Transverse colon (tissue), 4 donors: ENCODE measurements at places on chromosomes 6 and 20. TPM values are rescaled to one million over a fixed set of nuclear protein-coding genes. Genes with fewer than 3 reads are reported as not detected.

Gene PROKR2
- total RNA-seq = not detected

DNA sequence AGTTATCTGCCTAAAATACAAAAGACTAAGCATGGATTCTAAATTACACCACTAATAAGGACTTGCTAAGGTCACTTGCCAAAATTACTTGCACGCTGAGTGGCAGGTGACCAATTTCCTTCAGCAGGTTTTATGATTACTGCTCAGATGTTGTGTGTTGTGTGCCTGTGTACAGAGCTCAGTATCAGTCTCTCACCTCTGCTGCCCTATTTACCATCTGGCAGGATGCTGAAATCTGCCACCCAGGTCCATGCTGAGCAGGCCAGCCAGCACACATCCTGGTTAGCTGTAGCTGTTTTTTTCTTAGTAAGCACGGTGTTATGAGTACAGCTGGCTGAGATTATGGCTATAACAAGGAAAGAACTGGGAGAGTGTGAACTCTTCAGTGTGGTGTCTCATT, 34.0 kb downstream of the ELOVL4 start:
- no peaks in the 10 kb centered on the region for H3K36me3 ChIP-seq
- no peaks in the 10 kb centered on the region for H3K4me1 ChIP-seq
- H3K4me3 ChIP-seq = no peak overlapping the region
- peak; percentile 15 for DNase-seq

DNA sequence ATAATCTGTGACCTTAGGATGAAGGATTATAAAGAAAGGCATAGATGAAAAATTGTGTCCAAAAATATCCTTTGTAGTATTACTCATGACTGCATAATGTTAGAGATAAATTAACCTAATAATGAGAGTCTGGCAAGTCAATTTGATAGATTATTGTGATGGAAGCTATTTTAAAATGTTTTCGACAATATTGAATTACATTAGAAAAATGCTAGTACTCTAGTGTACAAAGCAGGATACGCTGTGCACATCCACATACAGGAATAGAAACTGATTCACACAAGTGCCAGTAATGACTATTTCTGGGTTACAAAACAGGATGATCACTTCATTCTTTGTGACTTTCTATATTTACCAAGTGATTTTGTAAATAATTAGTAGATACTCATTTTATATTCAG, 3.3 kb downstream of the SLC17A2 start:
- H3K27ac ChIP-seq = no peak overlapping the region
- no peaks in the 10 kb centered on the region for H3K27me3 ChIP-seq
- no peak overlapping the region for H3K4me3 ChIP-seq

DNA sequence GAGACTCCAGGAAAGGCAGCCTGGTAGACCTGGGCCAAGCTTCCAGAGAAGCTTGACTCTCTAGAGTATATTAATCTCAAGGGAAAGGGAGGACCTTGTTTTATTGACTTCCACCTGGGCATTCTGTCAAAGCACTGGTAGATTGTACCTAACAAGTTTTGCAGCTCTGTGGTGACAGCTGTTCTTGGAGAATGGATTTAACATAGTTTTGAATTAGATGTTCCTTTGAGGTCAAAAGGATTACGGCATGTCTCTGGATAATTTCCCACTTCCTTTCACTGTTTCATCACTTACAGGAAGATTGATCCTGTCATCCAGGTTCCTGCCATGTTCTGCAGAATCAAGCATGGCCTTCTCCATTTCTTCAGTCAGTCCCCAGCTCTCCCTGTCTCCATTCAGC, 246.0 kb downstream of the PHACTR1 start:
- H3K4me1 ChIP-seq = peaks cover 8% of the 10 kb centered on the region
- DNase-seq = no peak
- peaks cover 20% of the 10 kb centered on the region for H3K27me3 ChIP-seq
- no peak overlapping the region for H3K27ac ChIP-seq

GRCh38 chr6:96466147-96466863, 55.3 kb upstream of the UFL1 start:
- DNase-seq = no peak
- no peaks in the 10 kb centered on the region for H3K36me3 ChIP-seq
- H3K4me1 ChIP-seq = no peaks in the 10 kb centered on the region
- no peak overlapping the region for H3K27ac ChIP-seq

Gene CABLES2
- total RNA-seq = 3.7 TPM

Gene HLA-DPA1
- 37.8 TPM for total RNA-seq

DNA sequence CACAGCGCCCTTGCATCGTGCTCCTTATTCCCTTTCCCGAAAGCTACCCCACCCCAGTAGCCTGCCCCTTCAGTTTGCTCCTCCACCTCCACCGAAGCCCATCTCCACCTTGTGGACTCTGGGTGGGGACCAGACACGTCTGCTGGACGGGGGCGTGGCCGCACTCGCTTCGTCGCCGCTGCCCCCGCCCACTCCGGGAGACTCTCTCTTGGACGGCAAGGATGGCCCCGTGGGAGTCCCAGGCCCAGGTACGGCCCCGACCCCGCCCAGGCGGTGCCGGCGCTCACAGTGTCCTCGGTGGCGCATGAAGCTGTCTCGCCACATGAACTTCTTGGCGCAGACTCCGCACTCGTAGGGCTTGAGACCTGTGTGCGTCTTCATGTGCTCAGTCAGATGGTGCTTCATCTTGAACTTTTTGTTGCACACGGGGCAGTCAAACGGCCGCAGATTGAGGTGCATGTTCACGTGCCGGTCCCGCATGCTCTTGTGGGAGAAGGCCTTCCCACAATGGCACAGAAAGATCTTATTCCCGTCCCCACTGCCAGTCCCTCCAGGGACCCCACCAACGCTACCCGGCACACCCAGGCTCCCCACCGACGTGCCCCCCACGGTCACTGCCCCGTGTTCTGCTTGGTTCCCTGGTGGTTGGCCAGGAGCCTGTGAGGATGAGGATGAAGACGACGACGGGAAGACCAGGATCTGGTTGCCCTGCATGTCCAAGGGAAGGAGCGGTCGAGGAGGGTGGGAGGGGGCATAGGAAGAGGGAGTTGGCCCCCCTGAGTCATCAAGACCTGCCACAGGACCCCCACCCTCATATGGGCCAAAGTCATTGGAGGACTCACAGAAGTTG, 1.3 kb upstream of the TAPBP start:
- H3K4me3 ChIP-seq = peak overlapping the region; percentile 79
- peaks cover 53% of the 10 kb centered on the region for H3K4me1 ChIP-seq
- DNase-seq = peak; percentile 86
- H3K27me3 ChIP-seq = no peaks in the 10 kb centered on the region
- H3K27ac ChIP-seq = peak overlapping the region; percentile 99

Gene RIPOR3
- 8.8 TPM for total RNA-seq

Gene MANEA
- total RNA-seq = 0.80 TPM

Gene TRIM40
- total RNA-seq = 2.5 TPM

- H3K36me3 ChIP-seq = no peaks in the 10 kb centered on the region
- no peak overlapping the region for H3K27ac ChIP-seq
- H3K4me1 ChIP-seq = no peaks in the 10 kb centered on the region
- H3K27me3 ChIP-seq = no peaks in the 10 kb centered on the region
- no peak for DNase-seq
- H3K4me3 ChIP-seq = no peak overlapping the region
Measured at GRCh38 chr20:46928580-46929132, 34.0 kb downstream of the EYA2 start.

DNA sequence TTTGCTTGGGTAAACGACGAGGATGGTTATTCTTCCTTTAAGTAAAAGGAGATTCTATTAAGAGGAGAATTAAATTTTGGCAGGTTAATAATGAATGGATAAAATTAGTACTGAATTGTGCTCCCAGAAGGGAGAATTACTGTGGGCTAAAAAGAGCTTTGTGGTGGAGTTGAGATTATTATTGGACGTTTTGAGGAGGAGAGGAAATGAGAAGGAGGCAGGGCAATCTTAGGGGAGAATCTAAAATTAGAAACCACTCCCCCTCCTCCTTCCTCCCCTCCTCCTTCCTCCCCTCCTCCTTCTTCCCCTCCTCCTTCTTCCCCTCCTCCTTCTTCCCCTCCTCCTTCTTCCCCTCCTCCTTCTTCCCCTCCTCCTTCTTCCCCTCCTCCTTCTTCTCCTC, 331.8 kb downstream of the PRL start:
- H3K27ac ChIP-seq = no peak overlapping the region
- H3K4me3 ChIP-seq = no peak overlapping the region
- H3K4me1 ChIP-seq = no peaks in the 10 kb centered on the region
- H3K36me3 ChIP-seq = no peaks in the 10 kb centered on the region
- H3K27me3 ChIP-seq = no peaks in the 10 kb centered on the region
- DNase-seq = no peak

DNA sequence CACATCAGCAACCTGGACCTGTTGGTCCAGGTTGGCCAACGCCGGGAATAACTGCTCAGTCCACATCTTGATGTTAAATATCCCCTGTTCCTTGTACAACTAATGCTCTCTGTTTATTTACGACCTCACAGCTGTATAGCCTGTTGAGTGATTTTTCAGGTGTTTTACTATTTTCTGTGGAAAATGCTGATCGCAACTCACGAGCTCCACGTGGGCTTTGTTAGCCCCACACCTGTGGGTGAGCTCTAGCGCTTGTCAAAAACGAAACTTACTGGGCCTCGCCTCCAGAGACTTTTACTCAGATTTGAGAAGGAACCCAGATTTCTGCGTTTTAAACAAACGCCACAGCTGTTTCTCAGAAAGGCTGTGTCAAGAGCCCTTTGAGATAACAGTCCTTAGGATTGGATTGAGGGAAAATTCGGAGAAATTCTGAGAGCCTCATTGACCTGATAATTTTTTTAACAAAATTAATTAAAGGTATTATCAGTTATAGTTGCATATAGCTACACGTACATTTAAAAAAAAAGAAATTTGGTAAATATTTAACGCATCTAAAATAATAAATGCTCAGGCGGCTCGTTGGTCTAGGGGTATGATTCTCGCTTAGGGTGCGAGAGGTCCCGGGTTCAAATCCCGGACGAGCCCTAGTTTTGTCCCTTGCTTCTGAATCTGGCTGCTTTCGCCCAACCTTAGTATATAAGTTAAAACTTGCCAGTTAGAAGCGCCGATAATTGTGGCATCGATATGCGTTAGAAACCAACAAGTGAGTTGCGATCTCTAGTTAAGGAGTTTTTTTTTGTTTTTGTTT, 16.7 kb downstream of the HMGN4 start:
- peak overlapping the region; percentile 81 for H3K27ac ChIP-seq
- H3K36me3 ChIP-seq = no peaks in the 10 kb centered on the region
- DNase-seq = peak; percentile 29
- no peak overlapping the region for H3K4me3 ChIP-seq
- H3K4me1 ChIP-seq = peaks cover 23% of the 10 kb centered on the region

DNA sequence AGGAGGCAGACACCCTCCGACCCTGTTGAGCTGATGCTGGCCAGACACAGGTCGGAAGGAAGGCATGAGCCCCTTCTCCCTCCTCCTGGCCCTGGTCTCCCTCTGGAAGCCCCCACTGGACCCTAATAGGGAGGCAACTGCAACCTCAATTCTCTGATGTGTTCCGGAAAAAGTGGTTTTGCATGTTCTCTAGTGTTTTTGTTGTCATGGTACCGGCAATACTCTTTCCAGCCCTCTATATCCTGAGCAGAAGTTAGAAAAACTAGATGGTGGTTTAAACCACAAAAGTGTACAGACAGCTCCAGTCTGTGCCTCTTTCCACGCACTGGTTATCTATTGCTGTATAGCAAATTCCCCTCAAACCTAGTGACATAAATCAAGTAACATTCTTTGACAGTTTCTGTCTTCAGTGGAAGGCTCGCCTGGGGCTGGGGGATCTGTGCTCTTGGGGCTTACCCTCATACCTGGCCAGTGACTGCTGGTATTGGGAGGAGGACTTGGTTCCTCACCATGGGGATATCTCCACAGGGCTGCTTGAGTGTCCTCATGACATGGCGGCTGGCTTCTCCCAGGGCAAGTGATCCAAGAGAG, 37.0 kb downstream of the SYTL3 start:
- no peak overlapping the region for H3K4me3 ChIP-seq
- no peaks in the 10 kb centered on the region for H3K36me3 ChIP-seq
- no peaks in the 10 kb centered on the region for H3K27me3 ChIP-seq
- H3K4me1 ChIP-seq = peaks cover 26% of the 10 kb centered on the region

- no peak for DNase-seq
- no peaks in the 10 kb centered on the region for H3K4me1 ChIP-seq
- H3K36me3 ChIP-seq = no peaks in the 10 kb centered on the region
- H3K4me3 ChIP-seq = no peak overlapping the region
- no peaks in the 10 kb centered on the region for H3K27me3 ChIP-seq
Measured at GRCh38 chr6:35173044-35173426, 31.9 kb upstream of the TCP11 start.

DNA sequence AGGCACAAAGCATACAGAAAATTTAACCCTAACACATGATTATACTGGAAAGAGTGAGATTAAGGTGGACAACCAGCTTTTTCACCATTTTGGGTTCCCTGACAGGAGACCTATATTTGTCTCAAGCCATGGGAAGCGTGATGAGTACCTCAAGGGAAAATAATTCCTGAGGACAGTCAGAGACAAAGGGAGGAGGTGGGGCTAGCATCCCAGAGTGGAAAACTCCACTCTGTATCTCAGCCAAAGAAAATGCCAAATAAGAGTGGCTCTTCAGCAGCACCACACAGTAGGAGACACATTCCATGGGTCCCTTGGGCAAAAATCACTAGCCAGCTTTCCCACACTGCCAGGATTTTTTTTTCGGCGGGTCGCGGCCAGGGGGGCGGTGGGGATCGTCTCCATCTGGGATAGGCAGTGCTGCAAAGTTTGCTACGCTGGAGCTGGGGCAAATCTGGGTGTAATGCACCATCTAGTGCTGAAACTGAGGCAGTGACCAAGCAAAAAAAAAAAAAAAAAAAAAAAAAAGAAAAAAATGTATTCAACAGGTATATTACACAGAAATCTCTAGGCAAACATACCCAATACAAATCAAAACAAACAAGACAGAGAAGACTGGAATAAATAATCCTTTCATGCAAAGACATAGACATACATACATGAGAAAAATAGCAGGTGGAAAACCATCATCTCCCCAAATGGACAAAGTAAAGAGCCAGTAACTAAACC, 77.3 kb upstream of the SLC35F1 start:
- no peaks in the 10 kb centered on the region for H3K4me1 ChIP-seq
- no peaks in the 10 kb centered on the region for H3K27me3 ChIP-seq
- no peak overlapping the region for H3K27ac ChIP-seq
- no peak for DNase-seq

- no peak overlapping the region for H3K4me3 ChIP-seq
- no peaks in the 10 kb centered on the region for H3K27me3 ChIP-seq
- H3K4me1 ChIP-seq = peaks cover 11% of the 10 kb centered on the region
- DNase-seq = no peak
Measured at GRCh38 chr6:16105854-16106253, 23.0 kb upstream of the MYLIP start.

DNA sequence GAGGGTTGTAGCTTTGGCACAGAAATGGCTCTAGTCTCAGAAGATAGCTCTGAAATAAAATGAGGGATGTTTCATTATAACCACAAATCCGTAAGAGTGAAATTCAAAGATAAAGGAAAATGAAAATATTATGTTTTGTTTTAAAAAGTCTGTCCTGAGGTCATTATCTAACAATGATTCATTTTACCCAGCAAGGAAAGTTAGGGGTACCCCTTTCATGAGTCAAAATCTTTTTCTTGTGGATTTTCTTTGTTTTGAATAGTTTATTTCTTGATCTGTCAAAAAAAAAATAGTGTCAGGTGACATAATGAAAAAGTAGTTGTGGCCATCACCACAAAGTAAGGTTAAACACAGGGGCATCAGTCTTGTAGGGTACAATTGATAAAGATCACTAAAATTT, 59.7 kb upstream of the MYB start:
- no peak overlapping the region for H3K27ac ChIP-seq
- H3K4me3 ChIP-seq = no peak overlapping the region
- DNase-seq = no peak
- H3K4me1 ChIP-seq = no peaks in the 10 kb centered on the region
- H3K36me3 ChIP-seq = no peaks in the 10 kb centered on the region
- no peaks in the 10 kb centered on the region for H3K27me3 ChIP-seq

Gene BEND3
- 5.2 TPM for total RNA-seq

- H3K36me3 ChIP-seq = no peaks in the 10 kb centered on the region
- no peaks in the 10 kb centered on the region for H3K4me1 ChIP-seq
- H3K4me3 ChIP-seq = no peak overlapping the region
- no peak overlapping the region for H3K27ac ChIP-seq
Measured at GRCh38 chr20:62318400-62319345, 15.9 kb downstream of the ADRM1 start.
